Stimulated activated naive CD4-positive, alpha-beta T cell (primary cell): ENCODE measurements at places on chromosomes 13 and 19.

DNA sequence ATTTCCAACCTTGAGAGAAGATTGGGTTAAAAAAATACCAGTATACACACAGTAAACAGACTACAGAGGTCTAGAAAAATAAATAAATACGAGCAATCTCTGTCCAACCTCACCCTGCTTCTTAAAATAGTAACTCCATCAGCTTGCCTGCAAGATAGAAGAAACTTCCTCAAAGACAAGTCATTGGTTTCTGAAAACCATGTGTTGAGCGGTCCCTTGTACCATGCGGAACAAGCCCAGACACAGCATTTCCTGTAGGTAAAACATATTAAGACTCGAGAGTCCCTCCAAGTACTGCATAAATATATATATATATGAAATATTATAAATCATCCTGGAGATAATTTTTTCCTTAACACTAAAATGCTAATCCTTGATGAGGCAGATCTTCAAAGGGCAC lies 157.4 kb downstream of the MZT1 start:
- DNase-seq = no peak

DNA sequence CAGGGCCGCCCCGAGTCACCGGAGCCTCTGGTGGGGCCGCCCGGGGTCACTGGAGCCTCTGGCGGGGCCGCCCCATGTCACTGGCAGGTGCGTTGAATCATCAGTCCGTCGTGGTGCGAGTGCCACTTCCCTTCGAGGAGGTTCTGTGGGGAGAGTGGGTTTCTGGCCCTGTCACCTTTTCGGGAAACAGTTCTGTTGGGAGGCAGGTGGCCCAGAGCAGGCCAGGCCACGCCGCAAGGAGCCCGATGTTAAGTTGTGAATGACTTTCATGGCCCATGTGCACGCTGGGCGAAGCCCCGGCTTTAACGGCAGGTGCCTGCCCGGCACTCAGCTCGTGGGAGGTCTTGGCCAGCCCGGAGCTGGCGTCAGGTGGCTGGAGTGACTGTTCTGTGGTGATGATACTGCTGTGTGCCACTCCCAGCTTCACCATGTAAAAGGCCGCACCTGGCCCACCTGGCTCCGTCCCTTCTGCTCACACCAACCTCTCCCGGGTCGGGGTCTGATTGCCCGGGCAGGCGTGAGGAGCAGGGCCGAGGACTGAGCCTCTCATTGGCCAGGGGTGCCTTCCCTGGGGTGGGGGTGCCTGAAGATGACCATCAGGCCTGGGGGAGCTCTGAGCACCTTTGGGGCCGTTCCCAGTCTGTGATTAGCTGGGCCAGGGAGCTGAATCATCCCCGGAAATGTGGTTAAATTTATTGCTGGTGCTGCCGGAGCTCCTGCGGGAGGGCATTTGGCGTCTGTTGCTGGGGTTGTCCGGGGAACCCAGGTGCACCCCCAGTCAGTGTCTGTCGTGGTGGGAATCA lies 29.2 kb downstream of the CSNK1G2 start:
- DNase-seq = no peak

DNA sequence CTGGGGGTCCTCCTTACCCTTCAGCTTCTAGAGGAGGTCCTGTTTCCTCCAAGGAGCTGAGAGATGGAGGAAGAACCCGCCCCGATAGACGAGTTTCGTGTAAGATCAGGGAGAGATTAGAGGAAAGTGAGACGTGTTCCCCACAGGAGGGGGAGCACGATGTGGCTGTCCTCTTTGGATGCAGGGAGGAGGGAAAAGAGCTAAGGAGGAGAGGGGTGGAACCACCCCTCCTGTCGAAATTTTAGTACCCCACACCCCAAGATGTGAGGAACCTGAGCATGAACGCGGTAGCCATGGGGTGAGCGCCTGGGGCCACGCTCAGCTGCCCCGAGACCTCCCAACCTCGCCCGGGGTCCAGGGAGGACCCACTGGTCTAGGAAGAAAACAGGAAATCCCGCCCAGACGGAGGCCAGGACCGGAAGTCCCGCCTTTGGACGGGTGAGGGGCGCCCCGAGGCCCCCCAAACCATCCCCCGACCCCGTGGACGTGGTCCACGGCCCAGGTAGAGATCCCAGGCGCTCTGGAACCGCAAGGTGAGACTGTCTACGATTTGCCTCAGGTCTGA lies 1.2 kb downstream of the AKT1S1 start:
- DNase-seq = peak; percentile 74

GRCh38 chr13:59856281-59856810 lies 307.4 kb downstream of the DIAPH3 start:
- DNase-seq = no peak

DNA sequence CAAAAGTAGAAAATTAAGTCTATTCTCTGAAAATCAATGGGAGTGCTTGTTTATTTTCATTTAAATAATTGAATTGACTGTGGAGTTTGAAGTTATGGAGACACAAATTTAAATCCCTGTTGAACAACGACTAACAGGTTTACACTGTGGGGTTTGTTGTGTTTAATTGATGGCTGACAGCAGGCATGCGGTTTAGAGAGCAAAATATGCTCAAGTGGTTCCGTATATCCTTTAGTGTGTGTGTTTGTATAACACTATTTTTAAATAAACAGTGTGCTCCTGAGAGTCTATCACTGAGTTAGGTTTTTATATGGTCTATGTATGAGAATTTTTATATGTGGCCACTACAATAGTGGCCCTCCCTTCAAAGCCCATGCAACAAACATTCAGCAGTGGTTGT lies 332.0 kb downstream of the GPC6 start:
- DNase-seq = no peak

DNA sequence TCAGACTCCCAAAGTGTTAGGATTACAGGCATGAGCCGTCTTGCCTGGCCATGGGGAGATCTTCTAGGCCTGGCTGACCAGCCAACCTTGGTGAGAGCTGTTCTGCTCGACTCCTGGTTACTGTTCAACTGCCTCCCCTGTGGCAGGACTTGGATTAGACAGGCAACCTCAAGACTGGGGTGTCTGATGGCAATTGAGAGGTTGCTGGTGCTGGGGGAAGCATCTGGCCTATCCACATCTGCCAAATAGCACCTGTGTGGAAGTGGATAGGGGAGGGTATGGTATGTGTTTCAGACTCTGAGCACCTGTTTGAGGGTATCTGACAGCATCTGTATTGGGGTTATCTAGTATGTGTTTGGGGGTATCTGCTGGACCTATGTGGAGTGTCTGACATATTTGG lies 44.7 kb downstream of the ARHGEF18 start:
- no peak for DNase-seq

DNA sequence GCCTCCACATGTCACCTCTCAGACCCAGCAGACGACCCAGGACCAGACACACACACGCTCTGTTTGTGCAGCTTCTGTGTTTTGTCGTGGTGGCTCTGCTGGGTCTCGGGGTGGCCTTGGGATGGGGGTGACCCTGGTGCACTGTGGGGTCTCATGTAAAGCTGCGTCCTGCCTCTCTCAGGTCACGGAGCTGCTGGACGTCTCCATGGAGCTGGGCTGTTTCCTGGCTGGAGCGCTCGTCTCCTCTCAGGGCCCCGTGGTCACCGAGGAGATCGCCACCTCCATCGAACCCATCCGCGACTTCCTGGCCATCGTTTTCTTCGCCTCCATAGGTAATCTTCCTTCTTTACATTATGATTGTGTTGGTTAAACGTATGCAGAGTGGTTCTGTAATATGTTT lies 45.4 kb upstream of the TFDP1 start:
- DNase-seq = no peak

DNA sequence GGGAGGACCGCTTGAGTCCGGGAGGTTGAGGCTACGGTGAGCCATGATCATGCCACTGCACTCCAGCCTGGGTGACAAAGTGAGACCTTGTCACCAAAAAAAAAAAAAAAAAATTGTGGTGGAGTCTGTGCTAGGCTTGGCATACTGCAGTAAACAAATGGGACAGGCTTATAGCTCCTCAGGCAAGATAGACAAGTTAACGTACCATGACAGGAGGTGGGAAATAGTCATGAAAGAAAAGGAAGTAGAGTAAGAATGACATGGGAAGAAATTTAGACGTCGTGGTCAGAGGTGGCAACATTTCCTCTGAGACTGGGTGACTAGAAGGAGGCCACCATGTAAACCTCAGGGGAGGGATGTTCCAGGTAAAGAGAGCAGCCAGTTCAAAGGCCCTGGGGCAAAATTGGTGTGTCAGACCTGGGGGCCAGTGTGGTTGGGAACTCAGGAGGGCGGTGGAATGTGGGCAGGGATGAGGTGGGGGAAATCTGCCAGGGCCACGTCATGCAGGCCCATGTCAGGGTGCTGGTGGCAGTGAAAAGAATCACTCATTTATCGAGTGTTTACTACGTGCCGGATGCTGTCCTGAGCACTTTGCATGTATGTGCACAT lies 5.6 kb downstream of the SNRPA start:
- DNase-seq = no peak

DNA sequence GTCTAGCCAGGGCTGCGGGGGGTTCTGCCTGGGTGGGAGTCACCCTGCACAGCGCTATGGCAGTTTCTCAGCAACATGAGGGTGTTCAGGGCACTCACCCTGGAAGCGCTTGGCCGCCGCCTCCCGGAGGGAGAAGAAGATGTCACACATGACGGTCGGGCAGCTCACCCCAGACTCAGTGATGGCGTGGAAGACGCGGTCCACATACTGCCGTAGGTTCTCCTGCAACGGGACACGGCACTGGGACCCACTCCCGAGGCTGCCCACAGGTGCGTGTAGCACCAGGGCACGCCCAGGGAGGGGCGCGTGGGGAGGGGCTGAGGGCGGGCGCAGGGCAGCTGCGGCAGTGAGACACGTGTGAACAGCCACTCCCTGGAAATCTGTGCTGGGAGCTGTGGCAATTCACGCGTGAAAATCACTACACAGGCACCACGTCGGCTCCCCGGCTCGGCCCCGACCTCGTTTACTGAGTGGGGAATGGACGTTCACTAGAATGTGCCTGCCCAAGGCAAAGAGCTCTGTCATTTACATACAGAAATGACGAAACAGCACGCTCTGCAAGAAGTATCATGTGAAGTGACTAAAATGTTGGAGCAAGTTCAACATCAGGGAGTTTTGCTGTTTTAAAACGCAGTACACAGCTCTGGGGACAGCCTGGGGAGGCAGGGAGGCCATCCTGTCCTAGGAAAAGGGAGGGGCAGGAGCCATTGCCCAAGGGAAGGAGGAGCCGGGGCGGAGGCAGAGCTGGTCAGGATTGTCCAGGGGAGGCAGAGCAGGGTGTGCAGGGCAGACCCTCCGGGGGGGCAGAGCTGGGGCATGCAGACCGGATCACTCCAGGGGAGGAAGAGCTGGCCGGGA lies 41.5 kb upstream of the C13orf46 start:
- no peak for DNase-seq

- DNase-seq = no peak
Measured at GRCh38 chr13:35530581-35530980, 54.1 kb upstream of the MAB21L1 start.
